ENCODE measurements at places on chromosomes 12 and 14.

DNA sequence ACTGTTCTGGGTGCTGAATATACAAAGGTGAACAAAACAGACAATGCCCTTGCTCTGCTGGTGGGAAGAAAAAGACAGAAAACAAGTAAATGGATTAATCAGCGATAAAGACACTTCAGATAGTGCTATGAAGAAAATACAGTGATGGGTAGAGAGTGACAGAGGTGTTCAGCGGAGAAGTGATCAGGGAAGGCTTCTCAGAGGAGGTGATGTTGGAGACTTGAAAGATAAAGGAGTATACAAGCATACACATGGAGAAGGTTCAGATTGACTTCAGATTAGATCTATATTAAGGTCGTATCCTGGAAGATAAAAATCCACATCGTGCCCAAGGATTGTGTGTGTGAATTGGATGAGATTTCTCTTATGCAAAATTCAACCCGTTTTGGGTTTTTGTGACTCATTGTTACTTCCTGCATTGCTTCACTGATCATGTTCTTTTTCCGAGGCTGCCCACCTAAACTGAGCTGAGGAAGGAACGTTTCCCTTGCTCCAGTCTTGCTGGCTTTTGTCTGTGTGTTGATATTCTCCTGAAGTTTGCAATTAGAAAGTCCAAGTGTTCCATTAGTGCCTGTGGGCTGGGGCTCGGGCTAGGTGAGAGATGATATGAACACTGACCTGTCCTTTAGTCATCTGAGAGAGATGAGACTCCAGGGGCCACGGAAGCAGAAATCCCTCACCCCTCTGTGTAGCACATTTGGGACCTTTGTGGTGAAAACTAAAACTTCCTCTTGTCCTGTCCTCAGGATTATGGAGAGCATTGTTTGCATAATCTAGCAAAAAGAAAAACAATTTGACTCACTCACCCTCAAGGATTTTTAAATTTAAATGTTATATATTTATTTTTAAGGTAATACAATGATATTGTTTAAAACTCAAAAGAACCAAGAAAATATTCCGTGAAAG, 27.6 kb downstream of the PLXNC1 start:
- DNase-seq, result no peak

DNA sequence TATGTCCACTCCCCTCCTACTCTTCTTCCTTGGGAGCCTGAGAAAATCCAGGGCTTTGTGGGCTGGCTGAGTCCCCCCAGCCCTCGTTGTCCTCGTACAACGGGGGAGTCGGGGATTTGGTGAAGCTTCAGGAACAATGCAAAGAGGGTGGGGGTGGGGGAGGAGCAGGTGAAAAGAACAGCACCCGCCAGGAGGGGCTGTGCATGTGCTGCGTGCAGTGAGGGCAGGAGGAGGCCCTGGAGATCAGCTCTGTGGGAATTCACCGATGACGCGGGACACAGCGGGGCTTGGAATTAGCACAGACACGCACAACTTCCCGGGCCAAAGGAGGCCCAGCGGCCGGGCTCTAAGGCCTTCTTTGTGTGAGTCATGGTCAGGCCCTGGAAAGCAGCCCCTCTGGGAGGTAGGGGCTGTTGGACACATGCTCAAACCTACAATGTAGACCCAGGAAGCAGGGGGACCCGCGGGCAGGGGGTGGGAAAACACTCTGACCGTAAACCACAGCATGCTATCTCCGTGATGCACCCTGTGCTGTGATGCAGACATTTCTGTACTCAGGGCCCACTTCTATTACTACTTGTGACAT, 32.8 kb downstream of the RBM19 start:
- no peak for DNase-seq

DNA sequence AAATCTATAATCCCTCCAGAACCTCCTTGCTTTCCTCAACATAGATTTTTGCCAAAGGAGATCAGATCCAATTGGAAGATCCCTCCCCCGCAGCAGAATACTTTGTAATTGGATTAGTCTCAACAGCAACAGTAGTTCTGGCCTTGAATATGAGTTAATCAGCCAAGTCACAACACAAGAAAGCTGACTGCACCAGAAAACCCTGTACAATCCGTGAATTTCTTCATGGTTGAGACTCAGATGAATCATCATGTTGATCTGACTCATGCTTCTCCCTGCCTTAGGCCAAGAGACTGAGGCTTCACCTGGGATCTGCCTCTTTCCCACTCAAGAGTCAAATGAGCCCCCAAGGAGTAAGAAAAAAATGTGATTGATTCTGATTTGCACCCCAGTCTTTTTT, 3.0 kb upstream of the METTL17 start:
- no peak for DNase-seq

- DNase-seq, result no peak
Observed at GRCh38 chr14:105023144-105023543, 2.3 kb upstream of the CDCA4 start.

DNA sequence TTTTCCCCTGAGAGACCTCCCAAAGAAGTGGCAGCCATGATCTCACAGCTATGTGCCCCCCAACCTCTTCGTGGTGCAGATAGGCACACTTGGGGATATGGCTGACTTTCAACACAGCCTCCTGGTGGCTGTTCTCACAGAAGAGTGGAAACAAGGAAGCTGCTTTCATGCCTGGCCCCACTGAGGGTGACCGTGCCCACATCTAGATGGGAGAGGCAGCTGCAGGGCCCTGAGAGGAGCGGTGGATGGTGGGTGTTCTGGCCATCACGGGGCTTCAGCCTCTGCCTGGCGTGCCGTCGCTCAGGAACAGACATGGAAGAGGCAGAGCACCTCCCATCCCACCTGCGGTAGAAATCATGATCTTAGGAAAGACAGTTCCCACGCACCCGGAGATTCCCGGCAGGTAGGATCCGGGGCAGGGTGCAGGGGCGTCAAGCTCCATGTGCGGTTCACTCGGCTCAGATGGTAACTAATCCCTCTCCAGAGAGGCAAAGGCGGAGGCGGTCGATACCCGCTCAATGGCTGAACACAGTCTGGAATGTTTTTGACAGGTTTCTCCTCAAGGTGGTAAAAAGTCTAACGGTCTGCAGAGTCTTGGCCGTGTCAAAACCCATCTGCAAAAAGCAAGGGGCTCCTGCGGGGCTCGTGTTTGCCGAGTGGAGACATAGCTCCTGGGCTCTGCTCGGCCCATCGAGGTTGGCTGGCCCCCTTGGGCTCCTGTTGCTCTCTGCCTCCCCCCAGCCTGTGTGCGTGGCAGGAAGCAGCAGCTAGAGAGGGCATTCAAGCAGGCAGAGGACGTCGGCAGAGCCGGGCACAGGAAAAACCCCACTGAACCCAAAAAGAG, 225.2 kb upstream of the RTL1 start:
- no peak for DNase-seq

GRCh38 chr12:102956738-102957327, 641 bp upstream of the ASCL1 start:
- DNase-seq, result no peak

DNA sequence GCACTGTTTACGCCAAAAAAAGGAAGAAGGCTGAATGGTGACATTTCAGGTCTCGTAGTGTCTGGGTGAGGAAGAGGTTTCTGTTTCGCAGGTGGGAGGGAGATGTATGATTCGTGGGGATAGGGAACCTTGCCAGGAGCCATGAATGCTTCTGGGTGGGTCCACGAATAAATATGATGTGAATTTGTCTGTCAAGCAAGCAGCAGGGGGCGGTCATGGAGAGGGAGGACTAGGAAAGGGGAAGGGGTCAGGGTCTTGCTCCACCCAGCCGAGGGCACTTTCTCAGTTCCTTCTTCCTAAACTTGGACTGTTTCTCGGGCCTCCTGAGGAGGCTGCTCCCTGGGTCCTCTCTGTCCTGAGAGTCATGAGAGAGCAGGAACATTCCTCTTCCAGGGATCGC, 72.5 kb downstream of the LGMN start:
- no peak for DNase-seq

GRCh38 chr12:104411826-104412641, 44.7 kb upstream of the CHST11 start:
- no peak for DNase-seq

DNA sequence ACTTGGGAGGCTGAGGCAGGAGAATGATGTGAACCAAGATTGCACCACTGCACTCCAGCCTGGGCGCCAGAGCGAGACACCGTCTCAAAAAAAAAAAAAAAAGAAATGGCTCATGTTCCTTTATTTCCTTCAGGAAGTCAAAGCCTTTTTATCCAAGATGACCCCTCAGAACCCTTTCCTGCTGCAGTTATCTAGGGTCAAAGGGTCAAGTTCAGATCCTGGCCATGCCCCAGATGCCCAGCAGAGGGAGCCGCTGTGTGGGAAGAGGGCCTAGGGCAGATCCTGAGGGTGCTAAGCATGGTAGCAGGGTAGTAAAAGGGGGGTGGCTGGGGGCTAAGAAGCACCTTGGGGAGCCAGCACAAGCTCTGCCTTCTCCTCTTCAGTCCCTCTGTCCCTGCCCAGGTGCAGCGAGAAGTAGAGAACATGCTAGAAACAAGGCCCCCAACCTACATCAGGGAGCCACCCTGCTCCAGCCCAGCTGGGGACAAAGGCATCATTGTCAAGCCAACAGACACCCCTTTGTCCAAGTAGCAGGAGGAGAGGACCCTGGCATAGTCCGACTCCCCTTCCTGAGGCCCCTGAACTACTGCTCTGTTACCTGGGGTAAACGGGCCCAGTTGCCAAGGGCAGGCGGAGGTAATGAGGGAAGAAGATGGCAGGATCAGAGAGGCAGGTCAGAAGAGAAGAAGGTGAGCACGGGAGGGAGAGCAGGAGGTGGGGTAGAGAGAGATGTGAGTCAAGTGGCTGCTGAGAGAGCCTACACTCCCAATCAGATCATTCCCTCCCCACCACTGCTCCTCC, 6.5 kb downstream of the NFE2 start:
- no peak for DNase-seq

DNA sequence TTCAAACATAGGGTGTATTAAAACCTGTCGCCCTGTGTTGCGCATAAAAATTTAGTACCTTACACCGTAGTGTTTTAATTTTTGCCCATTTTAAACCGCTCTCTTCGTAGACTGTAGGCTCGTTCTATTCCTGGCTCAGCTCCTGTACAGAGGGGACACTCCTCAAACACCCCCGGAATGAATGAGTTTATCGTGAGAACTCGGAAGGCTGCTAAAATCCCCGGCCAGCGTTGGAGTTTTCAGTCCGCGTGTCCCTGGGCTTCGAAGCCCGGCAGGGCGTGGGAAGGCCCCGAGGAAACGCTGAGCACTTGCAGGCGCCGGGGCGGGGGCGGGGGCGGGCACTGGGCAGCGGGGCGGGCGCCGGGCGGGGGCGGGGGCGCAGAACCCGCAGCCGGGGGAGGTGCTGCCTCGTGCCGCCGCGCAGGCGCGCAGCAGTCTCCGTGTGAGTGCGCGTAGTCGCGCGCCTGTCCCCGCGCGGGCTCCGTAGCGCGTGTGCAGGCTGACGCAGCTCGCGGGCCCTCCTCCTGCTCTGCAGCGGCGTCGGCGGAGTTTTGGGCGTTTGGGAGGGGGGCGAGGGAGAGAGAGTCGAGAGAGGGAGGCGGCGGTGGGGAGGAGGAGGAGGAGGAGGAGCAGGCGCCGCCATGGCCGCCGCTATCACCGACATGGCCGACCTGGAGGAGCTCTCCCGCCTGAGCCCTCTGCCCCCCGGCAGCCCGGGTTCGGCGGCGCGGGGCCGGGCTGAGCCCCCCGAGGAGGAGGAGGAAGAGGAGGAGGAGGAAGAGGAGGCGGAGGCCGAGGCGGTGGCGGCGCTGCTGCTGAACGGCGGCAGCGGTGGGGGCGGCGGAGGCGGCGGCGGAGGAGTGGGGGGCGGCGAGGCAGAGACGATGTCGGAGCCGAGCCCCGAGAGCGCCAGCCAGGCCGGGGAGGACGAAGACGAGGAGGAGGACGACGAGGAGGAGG, at the start of gene AEBP2:
Gene AEBP2 (plus strand): TSS at position 434 of the 960 bp plus-strand sequence. CDS start 208 bp downstream, at position 642.
- peak; percentile 80 for DNase-seq

DNA sequence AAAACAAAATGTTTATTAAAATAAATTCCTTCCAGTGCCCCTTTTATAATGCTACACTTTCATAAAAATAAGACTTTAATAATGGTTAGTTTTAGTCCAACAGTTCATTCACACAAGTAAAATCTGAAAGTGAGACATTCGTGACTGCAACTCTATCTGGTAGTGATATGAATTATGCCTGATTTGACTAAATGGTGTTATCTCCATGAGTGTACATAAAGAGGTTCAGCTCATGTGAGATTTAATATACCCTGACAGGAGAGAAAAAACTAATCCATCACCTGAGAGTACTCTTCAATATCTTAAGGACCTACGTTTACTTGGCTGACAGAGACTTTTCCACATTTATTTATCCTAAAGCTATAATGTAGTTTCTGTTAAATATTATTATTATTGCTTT, 34.0 kb downstream of the ERO1A start:
- no peak for DNase-seq

- DNase-seq, result no peak
Observed at GRCh38 chr12:54980341-54980740, 4.2 kb downstream of the TESPA1 start.

- DNase-seq, result no peak
Observed at GRCh38 chr12:51647647-51648046, 56.6 kb downstream of the SCN8A start.

GRCh38 chr12:38662829-38663228, 242.6 kb downstream of the CPNE8 start:
- DNase-seq, result no peak

- DNase-seq, result no peak
Observed at GRCh38 chr14:74685056-74685455, 27.8 kb downstream of the AREL1 start.

- DNase-seq, result no peak
Observed at GRCh38 chr12:46509135-46509534, 136.6 kb upstream of the SLC38A2 start.

DNA sequence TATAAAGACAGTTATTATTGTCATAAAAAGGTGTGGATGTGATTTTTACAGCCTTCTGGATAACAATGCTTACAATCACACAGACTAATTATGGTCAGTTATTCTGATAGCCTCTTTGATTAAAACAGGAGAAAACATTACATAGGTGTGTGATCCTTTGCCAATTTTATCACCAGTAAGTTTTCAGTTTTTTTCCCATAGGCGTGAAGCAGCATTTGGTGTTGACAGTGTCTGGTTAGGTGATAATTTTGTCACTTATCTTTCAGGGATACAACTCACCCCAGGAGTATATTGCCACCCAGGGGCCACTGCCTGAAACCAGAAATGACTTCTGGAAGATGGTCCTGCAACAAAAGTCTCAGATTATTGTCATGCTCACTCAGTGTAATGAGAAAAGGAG, 208.8 kb downstream of the EPS8 start:
- DNase-seq, result no peak

DNA sequence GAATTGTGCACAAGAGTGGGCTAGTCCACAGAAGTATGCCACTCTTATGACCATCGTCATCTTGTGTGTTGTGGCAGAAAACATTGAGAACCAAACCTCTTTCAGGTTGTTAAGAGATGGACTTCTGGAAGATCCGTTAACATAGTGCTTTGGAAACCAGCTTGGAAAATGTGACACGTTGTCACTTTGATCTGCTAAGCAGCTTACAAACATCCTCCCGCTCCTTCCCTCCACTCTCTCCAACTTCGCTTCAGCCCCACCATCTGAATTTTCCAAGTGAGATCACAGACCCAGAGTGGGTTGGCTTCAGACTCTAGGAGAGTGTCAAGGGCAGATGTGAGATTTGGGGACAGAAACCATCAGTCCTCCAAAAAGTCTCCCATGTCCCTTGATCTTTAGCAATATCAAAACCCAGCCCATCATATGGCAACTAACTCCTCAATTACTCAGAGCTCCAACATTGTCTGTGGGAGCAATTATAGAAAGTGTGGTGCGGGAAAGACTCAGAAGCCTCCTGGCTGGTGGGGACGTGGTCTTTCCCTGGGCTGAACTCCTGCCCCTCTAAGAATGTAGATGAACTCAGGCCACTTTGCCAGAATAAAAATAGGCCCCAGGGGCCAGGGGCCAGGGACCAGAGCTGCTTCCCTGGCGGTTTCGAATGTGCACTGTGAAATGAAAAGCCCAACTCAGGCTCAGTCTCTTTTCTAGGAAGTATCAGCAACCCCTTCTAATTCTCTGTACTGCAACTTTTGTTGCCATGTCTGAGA, 129.5 kb downstream of the SLC38A6 start:
- no peak for DNase-seq
